NCI-H345 (cell line): ENCODE measurements at places on chromosomes 13 and 19.

DNA sequence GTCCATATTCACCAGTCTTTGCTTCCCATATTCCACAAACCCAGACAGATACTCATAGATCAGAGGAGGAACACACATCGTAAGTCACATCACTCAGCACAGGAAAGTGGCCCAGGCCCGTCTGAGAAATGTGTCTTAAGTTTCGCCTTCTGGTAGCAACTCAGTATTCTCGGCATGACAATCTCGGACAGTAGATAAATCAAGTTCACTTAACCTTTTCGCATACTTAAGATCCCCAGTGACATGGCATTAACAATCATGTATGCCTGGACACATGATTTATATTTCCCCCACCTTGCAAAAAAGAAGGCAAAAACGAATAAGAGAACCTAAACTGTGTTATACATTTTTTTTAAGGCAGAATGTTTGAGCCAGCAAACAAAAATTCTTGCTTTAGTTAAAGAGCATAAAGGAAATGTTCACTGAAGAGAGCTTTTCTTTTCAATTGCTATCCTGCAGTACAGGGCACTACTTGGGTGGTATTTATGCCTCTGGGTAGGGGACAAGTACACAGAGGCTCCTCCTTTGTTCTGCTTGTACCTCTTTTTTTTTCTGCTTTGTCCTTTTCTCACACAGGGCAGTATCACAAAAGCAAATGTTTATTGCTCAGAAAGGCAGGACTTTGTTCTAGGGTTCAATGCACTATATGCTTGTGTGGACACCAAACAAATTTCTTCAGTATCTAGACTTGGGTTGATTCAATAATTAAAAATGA is 360.6 kb downstream of the TDRD3 start:
- no peak for DNase-seq

DNA sequence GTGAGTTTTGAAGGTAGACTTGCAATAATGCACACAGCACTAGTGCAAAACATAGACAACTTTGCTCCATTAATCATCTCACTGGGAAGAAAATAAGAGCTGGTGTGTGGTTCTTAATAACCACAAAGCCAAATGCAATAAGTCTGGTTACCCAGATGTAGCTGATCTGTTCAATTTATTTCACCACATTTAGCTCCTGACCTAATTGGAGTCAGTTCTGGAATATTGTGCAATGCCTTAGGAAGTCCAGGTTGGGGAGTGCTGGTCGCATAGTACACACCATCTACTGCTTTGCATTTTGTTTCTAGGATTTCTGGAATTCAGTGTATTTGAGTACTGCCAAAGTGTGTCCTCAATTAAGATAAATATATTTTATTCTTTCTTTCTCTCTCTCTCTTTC is 483.3 kb upstream of the SPRY2 start:
- DNase-seq: no peak

- DNase-seq: peak; percentile 83
These were observed 471 bp upstream of the INSR start for GRCh38 chr19:7294558-7295212.

- DNase-seq: no peak
These were observed 34.3 kb upstream of the SHKBP1 start for GRCh38 chr19:40542202-40542859.

- no peak for DNase-seq
These were observed 1040.6 kb upstream of the SLC10A2 start for GRCh38 chr13:104106705-104107393.

DNA sequence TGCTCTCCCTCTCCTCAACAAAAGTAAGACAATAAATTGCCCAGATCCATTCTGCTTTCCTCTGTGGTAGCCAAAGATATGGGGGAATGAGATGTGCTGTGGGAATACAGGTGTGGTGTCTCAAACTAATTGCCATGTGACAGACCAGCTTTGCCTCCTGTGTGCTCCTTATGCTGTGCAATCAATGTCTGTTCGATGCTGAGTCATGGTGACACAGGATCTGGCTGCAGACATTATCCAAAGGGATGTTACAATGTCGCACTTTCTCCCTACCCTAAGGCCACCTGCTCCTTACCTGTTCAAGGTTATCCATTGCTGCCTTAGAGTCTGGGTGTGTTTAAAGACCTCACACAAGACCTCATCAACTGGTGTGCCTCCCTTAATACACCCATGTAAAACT is 32.5 kb downstream of the FGF14 start:
- peak; percentile 16 for DNase-seq
